Progenitor cell of endocrine pancreas (in vitro differentiated cells): ENCODE measurements at places on chromosomes 5 and 9. TPM values are rescaled to one million over a fixed set of nuclear protein-coding genes. Genes with fewer than 3 reads are reported as not detected.

- DNase-seq: no peak
These were observed 2191.0 kb upstream of the ACO1 start for GRCh38 chr9:30193421-30193820.

- no peak for DNase-seq
These were observed 77.7 kb downstream of the RAB24 start for GRCh38 chr5:177225798-177226197.

- DNase-seq: no peak
These were observed 18.9 kb upstream of the PDCD6 start for GRCh38 chr5:252546-252945.

GRCh38 chr5:60727033-60727679, 27.2 kb upstream of the DEPDC1B start:
- no peak for DNase-seq

The IL3 gene
- not detected in 2 replicates for total RNA-seq

The BAAT gene
- 0.36 TPM in 1 of 2 replicates, not detected in the other for total RNA-seq

The APBA1 gene
- total RNA-seq: 1.8 and 1.9 TPM in 2 replicates
